CD8-positive, alpha-beta memory T cell (primary cell): ENCODE measurements at places on chromosomes 1 and 21.

DNA sequence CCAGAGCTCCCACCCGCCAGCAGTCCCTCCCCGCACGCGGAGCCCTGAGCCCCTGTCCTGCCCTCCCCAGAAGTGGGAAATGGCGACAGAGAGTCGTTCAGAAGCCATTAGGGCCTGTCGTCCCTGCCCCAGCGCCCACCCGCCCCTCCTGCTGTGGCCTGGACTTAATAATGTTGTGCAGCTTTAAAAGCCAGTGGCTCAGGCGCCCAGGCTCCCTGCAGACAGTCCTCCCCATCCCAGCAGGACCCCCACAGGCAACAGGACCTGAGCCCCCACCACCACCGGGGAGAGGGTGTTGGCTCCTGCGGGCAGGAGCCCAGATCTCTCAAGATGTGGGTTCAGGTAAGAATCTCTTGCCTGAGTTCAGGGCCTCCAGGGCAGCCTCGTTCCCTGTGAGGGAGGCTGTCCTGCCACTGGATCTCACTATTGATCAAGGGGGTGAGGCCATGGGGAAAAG lies 125.3 kb upstream of the RUNX3 start:
- DNase-seq, result no peak

DNA sequence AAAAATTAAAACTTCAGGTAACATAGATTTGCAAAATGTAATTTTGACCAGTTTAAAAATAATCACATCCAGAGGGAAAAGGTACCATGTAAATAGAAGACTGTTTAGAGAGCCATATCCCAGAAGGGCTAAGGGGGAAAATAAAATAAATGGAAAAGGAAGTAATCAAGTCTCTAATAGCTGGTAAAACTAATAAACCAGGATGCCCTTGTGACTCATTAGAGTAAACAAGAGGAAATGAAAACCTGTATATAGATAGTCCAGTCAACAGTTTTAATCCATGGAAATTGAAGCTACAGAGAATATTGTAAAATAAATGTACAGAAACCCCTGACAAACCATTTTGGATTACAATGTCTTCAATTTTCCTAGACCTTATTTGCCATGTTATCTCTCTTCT lies 698.0 kb upstream of the RGS18 start:
- no peak for DNase-seq

DNA sequence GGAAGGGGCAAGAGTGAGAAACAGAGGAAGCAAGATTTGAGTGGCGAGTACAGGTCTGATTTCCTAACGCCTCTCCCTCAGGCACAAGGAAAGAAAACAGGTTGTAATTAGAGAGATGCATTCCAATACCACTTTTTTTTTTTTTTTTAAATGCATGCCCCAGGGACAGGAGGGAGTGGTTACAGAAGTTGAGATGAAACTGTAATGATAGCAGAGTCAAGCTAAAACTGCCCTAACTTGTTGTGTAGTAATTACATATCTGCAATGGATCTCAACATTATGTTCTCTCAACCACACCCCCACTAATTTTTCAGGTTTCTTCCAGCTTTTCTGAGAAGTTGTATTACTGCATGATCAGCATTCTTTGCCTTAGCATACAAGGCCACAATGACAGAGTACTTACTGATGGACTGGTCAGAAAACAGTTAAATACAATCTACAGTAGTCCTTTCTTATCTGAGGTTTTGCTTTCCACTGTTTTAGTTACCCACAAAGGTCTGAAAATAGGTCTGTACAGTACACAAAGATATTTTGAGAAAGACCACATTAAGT lies 5.5 kb downstream of the ETV3 start:
- DNase-seq, result no peak

- DNase-seq, result no peak
Measured at GRCh38 chr1:84174051-84174556, 30.0 kb downstream of the PRKACB start.

- DNase-seq, result no peak
Measured at GRCh38 chr1:68198752-68199151, 33.6 kb downstream of the WLS start.

DNA sequence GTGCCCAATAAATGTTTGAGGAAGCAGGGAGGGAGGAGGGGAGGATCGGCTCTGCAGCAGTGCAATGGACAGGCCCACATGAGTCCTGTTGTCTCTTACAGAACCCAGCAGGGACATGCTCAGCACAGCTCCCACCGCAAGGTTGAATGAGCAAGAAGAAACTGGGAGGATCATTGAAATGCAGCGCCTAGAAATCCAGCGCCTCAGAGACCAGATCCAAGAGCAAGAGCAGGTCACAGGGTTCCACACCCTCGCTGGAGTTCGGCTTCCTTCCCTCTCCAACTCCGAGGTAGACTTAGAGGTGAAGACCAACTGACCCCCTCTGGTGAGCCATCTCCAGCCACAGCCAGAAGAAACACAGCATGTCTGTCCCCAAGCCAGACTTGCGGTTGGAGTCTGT lies 15.9 kb upstream of the TMEM125 start:
- no peak for DNase-seq

- DNase-seq, result no peak
Measured at GRCh38 chr1:21239221-21239620, 51.0 kb downstream of the ECE1 start.

GRCh38 chr1:42949312-42950115 lies 9.2 kb downstream of the SLC2A1 start:
- DNase-seq, result no peak

GRCh38 chr1:54367613-54368012 lies 38.6 kb downstream of the SSBP3 start:
- no peak for DNase-seq

DNA sequence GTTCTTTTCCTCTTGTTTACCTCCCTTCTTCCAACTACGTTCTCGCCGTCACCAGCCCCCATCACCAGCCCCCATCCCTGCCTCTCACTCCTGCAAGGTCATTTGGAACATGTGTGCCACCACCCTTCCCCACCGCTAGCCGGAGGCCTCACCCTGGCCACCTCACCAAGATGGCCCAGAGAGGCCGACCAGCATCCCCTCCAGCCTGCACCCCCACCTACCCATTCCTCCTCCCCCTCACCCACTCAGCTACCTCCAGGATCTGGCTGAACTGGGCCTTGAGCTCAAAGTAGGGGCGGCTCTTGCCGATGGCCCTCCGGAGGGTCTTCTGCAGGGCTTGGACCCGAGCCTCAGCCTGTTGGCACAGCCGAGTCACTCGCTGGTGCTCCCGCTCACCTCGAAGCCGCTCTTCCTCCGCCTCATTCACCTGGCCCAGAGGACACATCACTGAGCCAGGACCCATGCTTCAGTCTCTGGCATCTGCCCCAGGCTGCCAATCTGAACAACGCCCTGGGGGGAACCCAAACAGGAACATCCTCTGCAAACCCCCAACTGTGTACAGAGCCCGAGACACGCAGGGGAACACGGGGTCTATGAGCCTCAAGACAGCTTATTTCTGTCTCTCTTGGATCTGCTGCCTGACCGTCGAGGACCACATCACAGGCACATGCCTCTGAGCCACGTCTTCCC lies 12.8 kb downstream of the SH3BP5L start:
- DNase-seq, result no peak

DNA sequence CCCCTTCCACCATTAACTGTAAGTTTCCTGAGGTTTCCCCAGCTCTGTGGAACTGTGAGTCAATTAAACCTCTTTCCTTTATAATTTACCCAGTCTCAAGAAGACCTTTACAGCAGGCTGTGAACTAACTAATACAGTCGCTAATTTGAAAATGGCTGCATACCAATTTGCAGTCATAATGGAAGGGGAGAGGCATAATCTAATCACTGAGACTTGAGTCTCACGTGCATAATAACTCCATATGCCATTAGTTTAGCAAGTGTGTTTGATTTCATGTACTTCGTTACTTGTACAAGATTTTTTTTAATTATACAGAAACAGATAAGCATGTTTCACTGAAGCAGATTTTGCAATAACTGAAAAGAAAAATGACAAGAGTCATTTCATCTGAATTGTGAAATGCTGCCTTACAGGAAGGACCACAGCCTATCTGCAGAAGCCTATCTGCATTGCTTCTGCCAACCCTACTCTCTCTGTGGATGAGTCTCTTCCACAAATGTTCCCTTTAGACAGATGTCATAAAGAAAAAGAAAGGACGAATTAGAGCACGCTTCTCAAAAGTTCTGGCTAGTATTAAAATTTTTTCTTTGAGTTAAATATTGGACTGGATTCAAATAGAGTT lies 99.1 kb downstream of the PTGER3 start:
- DNase-seq, result no peak

DNA sequence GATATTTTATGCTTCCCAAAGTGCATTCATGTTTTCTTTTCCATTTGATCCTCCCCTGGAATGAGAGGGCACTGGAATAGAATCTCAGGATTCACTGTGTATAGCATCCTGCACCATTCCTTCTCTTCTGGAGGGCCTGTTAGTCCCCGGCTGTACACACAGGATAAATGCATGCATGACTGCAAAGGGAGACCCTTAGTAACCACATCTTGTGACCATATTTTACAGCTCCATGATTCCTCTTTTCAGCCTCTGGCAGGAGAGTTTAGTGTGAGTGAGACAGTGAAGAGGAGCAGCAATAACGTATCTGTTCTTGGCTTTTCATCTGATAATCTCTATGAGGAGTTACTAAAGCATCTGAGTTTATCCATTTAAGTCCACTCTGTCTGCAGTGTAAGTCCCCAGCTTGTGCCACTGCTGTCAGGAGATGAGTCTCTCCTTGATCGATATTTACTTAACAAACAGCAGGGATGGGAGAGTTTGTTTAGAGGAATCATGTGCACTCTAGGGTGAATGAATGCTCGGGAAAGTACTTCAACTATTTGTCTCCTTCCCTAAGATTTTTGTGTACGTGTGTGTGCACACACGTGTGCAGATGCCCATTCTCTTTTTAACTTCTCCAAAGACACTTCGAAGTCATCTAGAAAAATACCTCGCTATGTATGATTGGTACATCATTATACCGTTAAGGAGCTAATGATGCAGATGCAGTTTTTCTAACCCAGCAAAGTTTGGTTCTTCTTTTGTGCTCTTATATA lies 41.1 kb downstream of the PROX1 start:
- DNase-seq, result no peak

DNA sequence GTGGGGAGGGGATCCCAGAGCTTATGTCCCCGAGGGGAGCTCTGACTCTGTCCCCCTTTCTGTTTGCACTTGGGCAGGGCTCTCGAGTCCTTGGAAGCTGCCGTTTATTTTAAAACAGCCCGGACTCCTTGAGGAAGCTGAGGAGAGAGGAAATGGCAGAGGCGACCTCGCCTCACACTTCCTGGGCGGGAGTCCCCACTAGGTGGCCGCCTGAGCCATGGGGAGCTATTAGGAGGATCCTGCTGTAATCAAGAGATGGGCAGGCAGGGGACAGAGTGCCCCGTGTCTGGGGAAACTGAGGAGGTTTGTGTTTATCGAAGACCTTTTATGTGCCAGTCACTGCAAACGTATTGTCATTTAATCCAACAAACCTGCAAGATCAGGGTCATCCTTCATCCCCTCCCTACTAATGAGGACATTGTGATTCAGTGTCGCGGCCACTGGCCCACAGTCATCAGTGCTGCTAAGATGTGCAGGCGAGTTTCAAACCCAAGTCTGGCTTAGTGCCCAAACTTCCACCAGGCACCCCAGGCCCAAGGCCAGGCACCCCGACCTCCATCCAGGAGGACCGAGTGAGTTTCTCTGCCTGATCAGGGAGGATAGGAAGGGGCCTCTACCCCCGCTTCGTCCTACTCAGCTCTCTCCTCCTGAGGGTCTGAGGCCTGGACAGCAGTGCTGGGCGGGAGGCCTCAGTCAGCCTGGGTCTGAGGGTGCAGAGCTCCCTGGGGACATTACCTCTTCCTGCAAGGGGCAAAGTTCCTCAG lies 316.9 kb upstream of the VAMP3 start:
- DNase-seq, result no peak

- no peak for DNase-seq
Measured at GRCh38 chr1:9182784-9183257, 51.8 kb upstream of the H6PD start.

- no peak for DNase-seq
Measured at GRCh38 chr1:8965121-8965820, 19.6 kb downstream of the CA6 start.

- DNase-seq, result peak; percentile 66
Measured at GRCh38 chr1:6148497-6149241, 31.5 kb downstream of the CHD5 start.

DNA sequence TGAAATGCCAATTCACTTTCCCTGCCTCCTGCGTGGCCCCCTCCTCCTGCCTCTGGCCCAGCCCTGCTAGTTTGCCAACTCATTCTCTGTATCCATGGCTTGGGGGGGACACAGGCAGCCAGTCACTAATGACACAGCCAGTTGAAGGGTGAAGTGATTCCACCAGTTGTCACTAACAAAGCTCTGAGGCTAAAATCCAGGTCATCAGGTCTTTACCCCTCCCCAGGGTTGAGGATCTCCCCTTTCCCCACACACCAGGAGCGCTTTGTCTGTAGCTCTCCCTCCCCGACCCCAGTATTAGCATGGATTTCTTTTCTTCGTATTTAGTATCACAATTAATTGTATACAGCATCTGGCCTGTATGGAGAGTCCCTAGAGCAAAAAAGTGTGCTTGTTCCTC lies 394.1 kb downstream of the RRAGC start:
- no peak for DNase-seq

GRCh38 chr1:71224741-71225377 lies 144.0 kb upstream of the ZRANB2 start:
- DNase-seq, result no peak

GRCh38 chr1:70348399-70349165 lies 5.9 kb downstream of the ANKRD13C start:
- DNase-seq, result no peak

- DNase-seq, result no peak
Measured at GRCh38 chr1:34685225-34685624, 69.6 kb upstream of the GJB5 start.

DNA sequence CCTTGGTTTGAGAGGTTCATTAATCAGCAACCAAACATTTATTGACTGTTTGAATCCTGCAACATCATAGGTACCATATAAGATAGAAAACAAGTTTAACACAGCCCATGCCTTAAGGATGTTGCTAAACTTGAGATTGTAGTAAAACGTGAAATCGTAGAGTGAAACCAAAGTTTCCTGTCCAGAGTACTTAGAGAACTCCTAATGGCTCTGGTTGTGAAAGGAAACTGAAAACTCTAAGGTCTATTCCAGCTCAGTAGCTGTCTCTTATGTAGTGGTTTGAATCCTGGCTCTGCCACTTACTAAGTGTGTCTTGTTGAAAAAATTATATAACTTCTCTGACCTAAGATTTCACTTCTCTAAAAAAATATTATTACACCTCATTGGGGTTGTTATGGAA lies 310.9 kb downstream of the NTNG1 start:
- DNase-seq, result no peak

DNA sequence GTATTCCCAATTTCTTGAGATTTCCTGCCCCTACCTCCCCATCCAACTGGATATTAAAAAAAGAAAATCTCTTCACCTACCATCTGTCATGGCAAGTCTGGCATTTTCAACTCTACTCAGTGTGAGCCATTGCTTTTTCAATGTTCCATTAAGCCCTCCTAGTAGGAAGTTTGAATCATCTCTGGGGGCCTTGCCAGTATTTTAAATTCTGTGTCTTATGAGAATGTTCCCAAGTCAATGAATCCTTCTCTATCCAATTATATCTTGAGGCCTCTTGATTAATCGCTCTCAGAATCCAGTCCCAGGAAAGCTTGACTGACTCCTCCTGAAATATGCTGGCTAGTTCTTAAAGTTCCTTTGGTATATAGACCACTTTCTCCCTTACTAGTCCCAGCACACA lies 91.5 kb downstream of the NGF start:
- no peak for DNase-seq
